ENCODE measurements at places on chromosomes 5 and 9.

- DNase-seq: no peak
- H3K27ac ChIP-seq: no peak overlapping the region
- no peaks in the 10 kb centered on the region for H3K27me3 ChIP-seq
These were observed 461.3 kb upstream of the CLINT1 start for GRCh38 chr5:158320178-158320674.

- H3K36me3 ChIP-seq: no peaks in the 10 kb centered on the region
- H3K27me3 ChIP-seq: no peaks in the 10 kb centered on the region
- no peak overlapping the region for H3K27ac ChIP-seq
- H3K4me1 ChIP-seq: peaks cover 5% of the 10 kb centered on the region
- no peak overlapping the region for H3K4me3 ChIP-seq
These were observed 578.4 kb downstream of the SLCO4C1 start for GRCh38 chr5:101717721-101718120.

- H3K27ac ChIP-seq: no peak overlapping the region
- DNase-seq: no peak
- peaks cover 8% of the 10 kb centered on the region for H3K36me3 ChIP-seq
- no peaks in the 10 kb centered on the region for H3K4me1 ChIP-seq
These were observed 262.8 kb downstream of the RFX3 start for GRCh38 chr9:3262826-3263529.

GRCh38 chr5:74865804-74866595, at the start of gene FAM169A:
TSS of gene FAM169A (minus strand) at chr5:74866387. CDS start at chr5:74841676, 24,711 bp downstream.
- H3K36me3 ChIP-seq: no peaks in the 10 kb centered on the region
- peak within 1 kb of the TSS; percentile 52 for H3K27ac ChIP-seq
- peak within 1 kb of the TSS; percentile 92 for H3K4me3 ChIP-seq
- peaks cover 28% of the 10 kb centered on the region for H3K4me1 ChIP-seq
- peaks cover 26% of the 10 kb centered on the region for H3K27me3 ChIP-seq

DNA sequence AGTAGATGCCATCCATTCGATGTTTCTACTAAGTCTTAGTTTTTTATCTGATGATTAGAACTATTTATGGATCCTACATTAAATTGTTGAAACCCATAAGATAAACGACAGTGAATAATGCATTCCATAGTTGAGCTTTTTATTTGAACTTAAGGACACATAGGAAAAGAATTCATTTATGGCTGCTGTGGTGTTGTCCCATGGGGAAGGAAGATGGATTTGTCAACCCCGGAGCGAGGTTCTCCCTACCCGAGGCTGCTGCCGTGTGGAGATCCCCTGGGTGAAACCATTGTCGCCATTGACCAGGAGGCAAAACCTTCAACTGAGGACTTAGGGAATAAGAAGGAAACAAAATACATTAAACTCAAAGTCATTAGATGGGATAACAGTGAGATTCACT, 146.7 kb downstream of the PRDM6 start:
- H3K4me3 ChIP-seq: no peak overlapping the region
- no peak overlapping the region for H3K27ac ChIP-seq
- no peak for DNase-seq
- H3K4me1 ChIP-seq: no peaks in the 10 kb centered on the region

DNA sequence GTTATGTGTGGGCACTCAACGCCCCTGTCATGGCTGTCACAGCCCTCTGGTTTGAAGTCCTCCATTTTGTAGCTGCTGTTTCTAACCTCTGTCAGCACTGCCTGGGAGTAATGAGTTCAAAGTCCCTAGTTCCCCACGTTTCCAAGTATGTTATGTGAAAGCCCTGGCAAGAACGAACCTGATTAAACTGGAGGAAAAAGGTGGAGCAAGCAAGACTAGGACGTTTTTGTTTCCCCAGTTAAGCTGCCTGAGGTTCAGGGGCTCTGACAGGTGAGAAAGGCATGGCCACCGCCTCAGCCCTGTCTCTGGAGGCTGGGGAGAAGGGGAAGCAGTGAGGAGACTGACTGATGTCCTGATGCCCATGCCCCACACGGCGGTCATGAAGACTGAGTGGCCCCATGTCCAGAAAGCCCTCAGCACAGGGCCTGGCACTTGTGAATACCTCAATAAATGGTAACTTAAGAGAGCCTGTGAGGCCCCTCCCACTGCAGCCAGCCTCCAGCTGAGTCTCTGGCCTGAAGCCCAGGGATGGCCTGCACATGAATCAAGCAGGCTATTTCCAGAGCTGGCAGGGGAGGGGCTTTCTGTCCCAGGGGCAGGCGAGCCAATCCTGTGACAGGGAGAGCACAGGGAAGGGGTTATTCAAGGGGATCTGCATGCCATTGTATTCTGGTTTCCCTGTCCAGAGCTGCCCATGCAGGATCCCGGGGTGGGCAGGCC, 61.8 kb downstream of the PFDN1 start:
- peak overlapping the region; percentile 78 for H3K27ac ChIP-seq
- peaks cover 25% of the 10 kb centered on the region for H3K4me1 ChIP-seq
- peaks cover 5% of the 10 kb centered on the region for H3K36me3 ChIP-seq
- H3K27me3 ChIP-seq: no peaks in the 10 kb centered on the region
- H3K4me3 ChIP-seq: peak overlapping the region; percentile 27

DNA sequence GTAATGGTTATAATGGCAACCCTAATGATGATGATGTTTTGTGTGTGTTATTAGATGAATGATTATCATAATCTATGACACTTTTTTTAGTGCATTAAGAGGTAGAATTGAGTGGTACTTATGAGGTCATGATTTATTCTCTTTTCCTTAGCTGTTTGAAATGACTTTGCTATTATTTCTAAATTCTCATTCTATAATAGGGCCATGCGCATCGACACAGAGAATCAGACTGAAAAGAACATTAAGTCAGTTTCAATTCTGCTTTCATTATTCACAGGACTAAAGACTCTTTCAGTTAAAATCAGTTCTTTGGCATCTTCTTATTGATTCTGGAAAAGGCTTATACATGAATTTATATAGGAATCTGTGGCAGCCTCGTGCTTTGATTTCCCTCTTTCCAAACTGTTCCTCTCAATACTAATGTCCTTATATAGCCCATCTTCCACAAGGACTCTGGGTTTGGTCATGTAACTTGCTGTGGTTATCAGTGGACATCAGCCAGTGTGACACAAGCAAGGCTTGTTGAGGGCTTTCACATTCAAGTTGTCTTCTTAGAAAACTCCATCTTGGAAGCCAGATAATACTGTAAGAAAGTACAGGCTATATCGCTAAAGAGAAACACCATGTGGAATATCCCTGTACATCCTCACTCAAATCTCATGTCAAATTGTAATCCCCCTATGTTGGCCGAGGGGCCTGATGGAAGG, 140.3 kb upstream of the CHD1 start:
- no peak for DNase-seq
- H3K36me3 ChIP-seq: no peaks in the 10 kb centered on the region
- H3K27ac ChIP-seq: no peak overlapping the region
- no peaks in the 10 kb centered on the region for H3K27me3 ChIP-seq
- no peaks in the 10 kb centered on the region for H3K4me1 ChIP-seq
- H3K4me3 ChIP-seq: no peak overlapping the region

GRCh38 chr5:160427607-160428006, 6.0 kb downstream of the PTTG1 start:
- peaks cover 30% of the 10 kb centered on the region for H3K4me1 ChIP-seq
- no peak for DNase-seq
- no peak overlapping the region for H3K4me3 ChIP-seq
- no peaks in the 10 kb centered on the region for H3K36me3 ChIP-seq
- no peak overlapping the region for H3K27ac ChIP-seq
- no peaks in the 10 kb centered on the region for H3K27me3 ChIP-seq

- no peaks in the 10 kb centered on the region for H3K27me3 ChIP-seq
- H3K4me1 ChIP-seq: peaks cover 48% of the 10 kb centered on the region
- no peak overlapping the region for H3K27ac ChIP-seq
- DNase-seq: no peak
- H3K4me3 ChIP-seq: no peak overlapping the region
These were observed 23.2 kb downstream of the MAP3K1 start for GRCh38 chr5:56838409-56839039.

GRCh38 chr9:96281641-96282040, 20.3 kb downstream of the HSD17B3 start:
- H3K4me1 ChIP-seq: no peaks in the 10 kb centered on the region
- H3K27ac ChIP-seq: no peak overlapping the region
- DNase-seq: no peak
- H3K27me3 ChIP-seq: no peaks in the 10 kb centered on the region
- H3K4me3 ChIP-seq: no peak overlapping the region

- H3K27me3 ChIP-seq: no peaks in the 10 kb centered on the region
- no peak for DNase-seq
- no peaks in the 10 kb centered on the region for H3K4me1 ChIP-seq
- H3K27ac ChIP-seq: no peak overlapping the region
- peaks cover 17% of the 10 kb centered on the region for H3K36me3 ChIP-seq
These were observed 45.0 kb downstream of the TENT4A start for GRCh38 chr5:6758236-6758635.

GRCh38 chr5:59151162-59151889, 568.5 kb downstream of the RAB3C start:
- no peak for DNase-seq
- H3K4me1 ChIP-seq: peaks cover 4% of the 10 kb centered on the region
- H3K27me3 ChIP-seq: no peaks in the 10 kb centered on the region
- no peaks in the 10 kb centered on the region for H3K36me3 ChIP-seq

GRCh38 chr9:77752554-77752953, 104.4 kb upstream of the GNA14 start:
- no peaks in the 10 kb centered on the region for H3K27me3 ChIP-seq
- H3K36me3 ChIP-seq: peaks cover 25% of the 10 kb centered on the region
- no peak for DNase-seq
- peaks cover 7% of the 10 kb centered on the region for H3K4me1 ChIP-seq

DNA sequence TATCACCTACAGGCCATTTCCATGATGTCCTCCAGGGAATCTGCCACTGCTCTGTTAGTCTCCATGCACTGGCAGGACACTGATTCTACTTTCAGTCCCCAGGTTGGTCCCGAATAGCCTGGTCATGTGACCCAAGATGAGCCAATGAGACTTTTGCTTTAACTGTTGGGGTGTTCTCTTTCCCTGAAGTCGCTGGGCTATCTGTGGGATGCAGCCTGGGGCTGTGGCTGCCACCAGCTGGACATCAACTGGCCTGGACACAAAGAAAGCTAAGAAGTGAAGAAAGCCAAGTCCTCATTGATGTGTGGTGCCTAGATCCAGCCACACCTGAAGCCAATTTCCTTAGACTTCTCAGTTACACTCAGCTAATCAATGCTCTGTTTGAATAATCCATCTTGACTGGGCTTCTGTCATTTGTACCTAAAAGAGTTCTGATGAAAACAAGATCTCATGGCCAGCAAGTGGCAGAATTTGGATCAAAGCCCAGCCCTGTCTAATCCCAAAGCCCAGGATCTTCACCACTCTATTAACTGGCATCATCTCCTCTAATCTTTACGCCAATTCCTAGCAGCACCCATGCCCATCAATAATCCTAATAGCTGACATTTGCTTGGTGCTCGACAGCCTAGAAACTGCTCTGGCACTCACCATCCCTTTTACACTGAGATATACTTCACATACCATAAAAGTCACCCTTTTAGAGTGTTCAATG, 37.0 kb downstream of the SH3PXD2B start:
- no peak overlapping the region for H3K4me3 ChIP-seq
- no peaks in the 10 kb centered on the region for H3K27me3 ChIP-seq
- H3K27ac ChIP-seq: no peak overlapping the region
- no peak for DNase-seq
- peaks cover 9% of the 10 kb centered on the region for H3K36me3 ChIP-seq
- peaks cover 26% of the 10 kb centered on the region for H3K4me1 ChIP-seq

DNA sequence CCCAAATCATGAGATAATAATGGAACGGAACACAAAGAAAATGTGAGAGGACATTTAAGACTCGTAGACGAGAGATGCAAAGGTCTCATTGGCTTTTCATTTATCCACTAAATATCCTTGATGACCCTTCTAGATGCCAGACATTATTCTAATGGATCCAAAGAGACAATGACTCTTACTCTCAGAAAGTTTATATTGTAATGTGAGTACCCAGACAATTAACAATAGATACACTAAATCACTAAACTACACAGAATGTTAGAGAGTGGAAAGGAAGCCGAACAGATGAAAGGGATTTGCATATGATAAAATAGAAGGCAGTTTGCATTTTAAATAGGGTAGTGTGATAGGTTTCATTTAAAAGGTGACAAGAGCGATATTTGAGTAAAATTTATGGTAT, 973.3 kb downstream of the TAF11L14 start:
- no peak for DNase-seq
- H3K36me3 ChIP-seq: no peaks in the 10 kb centered on the region
- no peak overlapping the region for H3K27ac ChIP-seq
- no peaks in the 10 kb centered on the region for H3K4me1 ChIP-seq
- H3K4me3 ChIP-seq: no peak overlapping the region

GRCh38 chr5:178287091-178287790, 54.6 kb upstream of the PHYKPL start:
- DNase-seq: peak; percentile 20
- H3K36me3 ChIP-seq: peaks cover 4% of the 10 kb centered on the region
- peak overlapping the region; percentile 10 for H3K4me3 ChIP-seq

DNA sequence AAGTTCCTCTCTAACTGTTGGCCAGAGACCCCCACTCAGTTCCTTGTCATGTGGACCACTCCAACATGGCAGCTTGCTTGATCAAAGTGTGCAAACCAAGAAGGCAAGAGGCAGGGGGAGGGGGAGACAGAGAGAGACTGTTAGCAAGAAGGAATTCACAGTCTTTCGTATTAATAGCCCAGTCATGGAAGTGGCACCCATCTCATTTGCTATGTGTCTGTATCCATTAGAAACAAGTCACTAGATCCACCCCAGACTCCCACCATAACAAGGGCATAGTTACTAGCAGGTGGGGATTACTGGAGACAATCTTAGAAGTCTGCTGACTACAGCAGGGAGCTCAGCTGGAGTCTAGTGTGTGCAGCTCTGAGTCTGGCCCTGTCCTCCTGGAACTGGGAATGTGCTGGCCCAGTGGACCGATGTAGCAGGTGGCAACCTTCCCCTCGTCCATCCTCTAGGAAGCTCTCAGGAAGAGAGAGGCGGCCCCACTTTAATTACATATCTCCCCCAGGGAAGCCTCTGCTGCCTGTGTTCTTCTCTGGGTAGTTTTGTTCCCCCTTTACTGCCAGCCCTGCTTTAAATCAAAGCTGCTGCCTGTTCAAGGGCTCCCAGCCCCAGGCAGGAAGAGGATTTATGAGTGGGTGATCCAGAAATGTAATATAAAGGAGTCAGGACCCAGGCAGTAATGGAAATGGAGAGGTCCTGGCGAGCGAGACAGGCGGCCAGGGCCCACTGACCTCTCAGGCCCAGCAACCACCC, 47.8 kb upstream of the ALDH1B1 start:
- H3K27ac ChIP-seq: no peak overlapping the region
- DNase-seq: no peak
- H3K4me1 ChIP-seq: peaks cover 11% of the 10 kb centered on the region

DNA sequence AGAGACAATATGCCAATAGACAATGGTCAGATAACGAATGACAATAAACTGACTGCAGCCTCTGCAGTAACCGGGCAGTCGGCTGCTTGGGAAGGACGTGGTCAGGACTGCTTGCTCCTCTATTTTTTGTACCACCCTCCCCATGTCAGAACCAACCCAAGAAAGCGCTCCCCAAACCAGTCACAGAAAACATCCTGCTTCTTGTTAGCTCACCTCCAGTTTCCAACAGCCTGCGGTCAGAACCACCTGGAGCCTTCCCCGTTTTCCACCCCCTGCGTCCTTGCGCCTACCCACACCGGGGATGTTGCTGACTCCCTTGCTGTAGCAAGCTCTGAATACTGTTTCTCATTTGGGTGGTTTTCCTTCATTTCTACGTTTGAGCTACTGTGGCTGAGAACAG, 1.7 kb upstream of the MRNIP start:
- no peaks in the 10 kb centered on the region for H3K27me3 ChIP-seq
- peak overlapping the region; percentile 88 for H3K4me3 ChIP-seq
- peak overlapping the region; percentile 52 for H3K27ac ChIP-seq
- no peak for DNase-seq
- peaks cover 3% of the 10 kb centered on the region for H3K36me3 ChIP-seq

- H3K27me3 ChIP-seq: no peaks in the 10 kb centered on the region
- no peak overlapping the region for H3K4me3 ChIP-seq
- no peaks in the 10 kb centered on the region for H3K4me1 ChIP-seq
- no peak for DNase-seq
These were observed 31.5 kb upstream of the NSMF start for GRCh38 chr9:137490532-137491186.
